ENCODE measurements at places on chromosomes 1 and 21.

DNA sequence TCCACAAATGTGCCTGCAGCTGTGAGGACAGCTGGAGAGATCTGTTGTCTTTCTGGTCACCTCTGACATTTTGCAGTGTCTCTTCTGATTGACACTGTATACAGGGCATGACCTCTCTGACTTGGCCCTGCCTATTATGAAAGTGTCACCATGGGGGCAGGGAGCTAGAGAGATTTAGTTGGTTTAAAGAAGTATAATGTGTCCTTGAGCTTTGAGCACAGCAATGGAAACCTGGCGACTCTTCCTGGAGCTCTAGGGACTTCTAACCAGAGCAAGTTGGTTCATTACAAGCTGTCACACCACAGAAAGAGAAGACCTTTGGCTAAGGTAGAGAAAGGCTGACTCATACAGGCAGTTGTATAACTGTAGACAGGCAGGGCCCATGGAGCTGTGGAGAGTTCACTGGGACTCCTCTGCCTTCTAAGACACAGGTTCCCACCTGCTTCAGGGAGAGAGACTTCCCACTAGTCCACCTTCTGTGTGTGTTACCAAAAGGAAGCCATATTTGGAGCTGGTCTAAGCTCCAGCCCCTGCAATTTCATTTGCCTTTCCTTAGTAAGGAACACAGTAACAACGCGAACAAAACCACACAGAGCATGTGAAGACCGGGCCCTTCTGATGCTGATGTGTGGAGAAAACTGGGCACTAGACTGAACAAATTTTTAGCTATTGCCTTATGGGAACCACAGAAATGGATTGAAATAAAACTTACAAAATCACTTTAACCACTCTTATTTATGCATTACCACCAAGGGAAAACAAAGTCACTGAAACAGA is 90.5 kb upstream of the ADAR start:
- no peak for DNase-seq

DNA sequence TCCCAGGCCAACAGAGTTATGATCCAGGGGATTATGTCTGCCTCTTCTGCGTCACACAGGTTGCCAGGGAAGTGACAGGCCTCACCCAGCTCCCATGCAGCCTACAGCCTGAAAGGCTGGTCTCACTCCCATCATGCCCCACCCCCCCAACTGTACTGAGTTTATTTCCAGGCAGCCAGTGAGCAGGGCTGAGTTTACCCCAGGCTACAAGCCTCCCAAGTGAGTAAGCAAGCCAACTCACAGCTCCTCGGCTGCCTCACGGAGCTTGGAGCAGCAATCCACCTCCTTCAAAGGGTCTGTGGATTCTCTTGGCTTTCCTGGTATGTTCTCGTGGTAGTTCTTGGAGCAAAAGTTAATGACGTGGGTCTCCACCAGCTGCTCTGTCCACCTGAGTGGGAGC is 1147.6 kb upstream of the ADGRL4 start:
- no peak for DNase-seq

DNA sequence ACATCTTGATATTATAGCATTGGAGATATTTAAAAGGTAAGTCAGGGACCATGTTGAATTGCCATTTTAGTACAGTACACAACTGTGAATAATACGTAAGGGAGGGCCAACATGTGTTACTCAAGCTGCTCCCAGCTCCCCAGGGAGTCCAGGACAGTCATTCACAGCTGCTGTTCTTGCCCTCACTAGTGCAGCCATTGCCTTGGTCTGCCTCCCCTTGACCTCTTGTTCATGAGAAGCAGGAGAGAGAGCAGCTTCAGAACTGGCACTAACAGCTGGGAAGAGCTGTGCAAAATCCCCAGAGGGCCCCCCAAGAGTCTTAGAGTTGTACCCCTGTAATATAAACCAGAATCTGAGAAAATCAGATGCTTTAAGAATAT is 16.4 kb downstream of the TCEANC2 start:
- DNase-seq: no peak

GRCh38 chr1:51534447-51534846 is 15.4 kb upstream of the EPS15 start:
- no peak for DNase-seq

- DNase-seq: no peak
Measured at GRCh38 chr1:22208973-22209378, 66.1 kb upstream of the WNT4 start.

GRCh38 chr1:207346513-207346912 is 25.0 kb downstream of the CD55 start:
- no peak for DNase-seq

DNA sequence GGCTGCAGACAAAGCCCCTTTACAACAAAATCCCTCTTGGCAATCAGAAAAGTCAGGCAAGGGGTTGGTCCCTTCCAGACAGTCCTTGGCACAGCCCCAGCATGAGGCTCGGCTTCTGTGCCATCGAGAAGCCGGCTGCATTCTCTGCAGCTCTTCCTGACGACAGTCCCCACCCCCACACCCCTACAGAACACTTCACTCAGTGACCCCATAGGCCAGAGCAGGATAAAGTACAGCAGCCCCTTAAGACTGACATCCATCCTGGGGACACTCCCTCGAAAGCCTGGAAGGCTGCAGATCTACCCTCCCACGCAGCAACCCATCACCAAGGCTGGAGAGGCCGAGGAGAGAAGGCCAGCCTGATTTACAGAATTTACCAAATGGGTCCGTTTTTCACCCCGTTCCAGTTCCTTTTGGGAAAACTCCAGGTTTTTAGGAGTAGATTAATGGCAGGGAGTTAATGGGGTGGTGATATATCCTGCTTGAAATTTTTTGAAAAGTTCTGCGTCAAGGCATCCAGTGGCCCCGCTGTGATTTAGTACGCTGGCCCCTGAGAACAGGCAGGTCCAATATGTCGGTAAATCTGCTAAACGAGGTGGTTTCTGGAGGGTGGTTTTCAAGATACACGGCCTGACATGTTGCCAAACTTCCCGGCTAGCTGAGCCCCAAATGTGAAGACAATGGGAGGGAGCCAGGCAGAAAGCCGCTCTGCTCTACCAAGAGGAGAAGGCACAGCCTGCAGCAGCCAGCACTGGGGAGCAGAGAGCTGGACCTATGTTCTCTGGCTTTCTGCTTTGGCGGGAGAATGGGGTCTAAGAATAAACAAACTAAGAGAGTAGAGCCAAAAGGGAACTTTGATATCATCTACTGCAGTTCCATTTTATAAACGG is 81.7 kb downstream of the SSBP3 start:
- DNase-seq: no peak

DNA sequence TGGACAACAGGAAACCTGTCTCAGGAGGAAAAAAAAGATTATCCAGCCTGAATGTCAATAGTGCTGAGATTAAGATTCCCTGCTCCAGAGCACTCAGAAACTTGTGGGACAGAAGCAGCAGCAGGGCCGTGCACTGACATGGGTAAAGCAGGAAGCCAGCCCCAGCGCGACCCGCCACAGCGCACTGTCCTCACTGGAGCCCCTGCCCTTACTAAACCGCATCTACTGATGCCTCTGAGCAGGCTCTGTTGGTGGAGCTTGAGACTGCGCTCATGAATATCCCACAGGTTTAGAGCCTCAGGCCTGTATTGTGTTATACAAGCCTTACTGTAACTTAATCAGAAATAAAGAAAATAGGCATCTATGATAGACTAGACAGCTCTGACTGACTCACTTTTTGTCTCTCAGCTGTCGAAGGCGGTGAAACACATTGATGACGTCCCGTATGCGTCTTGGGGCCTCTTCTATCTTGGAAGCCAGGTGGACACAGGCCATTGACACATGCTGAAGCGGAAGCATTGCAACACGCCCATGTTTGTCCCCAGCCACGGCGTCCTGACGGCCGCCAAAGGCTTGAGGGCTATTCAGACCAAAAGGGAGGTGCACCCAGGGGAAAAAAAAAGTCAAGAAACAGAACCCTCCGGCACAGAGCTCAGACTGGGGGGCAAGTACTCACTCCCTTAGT is 1.2 kb downstream of the CCNL2 start:
- no peak for DNase-seq
